Heart right ventricle (tissue), 16 donors: ENCODE measurements at places on chromosomes 16 and 17.

DNA sequence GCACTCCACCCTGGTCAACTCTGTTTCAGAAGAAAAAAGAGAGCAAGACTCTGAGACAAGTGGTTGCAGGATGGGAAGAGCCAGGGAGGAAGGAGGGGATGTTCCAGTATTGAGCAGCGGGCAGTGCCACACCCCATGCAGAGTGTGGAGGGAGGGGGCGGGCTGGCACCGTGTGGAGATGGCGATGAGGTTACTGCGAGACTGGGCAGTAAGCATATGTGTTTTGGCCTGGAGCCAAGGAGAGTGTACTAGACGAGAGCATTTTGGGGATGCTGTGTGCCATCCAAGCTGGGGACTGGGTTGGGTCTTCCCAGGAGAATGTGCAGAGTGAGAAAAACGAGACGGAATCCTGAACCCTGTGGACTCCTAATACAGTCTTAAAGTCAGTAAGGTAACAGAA lies 3.4 kb downstream of the TBC1D24 start:
- H3K4me3 ChIP-seq, result no peak overlapping the region
- H3K36me3 ChIP-seq, result no peaks in the 10 kb centered on the region
- no peak overlapping the region for H3K27ac ChIP-seq
- H3K27me3 ChIP-seq, result peaks cover 4% of the 10 kb centered on the region
- peaks cover 30% of the 10 kb centered on the region for H3K4me1 ChIP-seq
- DNase-seq, result no peak

DNA sequence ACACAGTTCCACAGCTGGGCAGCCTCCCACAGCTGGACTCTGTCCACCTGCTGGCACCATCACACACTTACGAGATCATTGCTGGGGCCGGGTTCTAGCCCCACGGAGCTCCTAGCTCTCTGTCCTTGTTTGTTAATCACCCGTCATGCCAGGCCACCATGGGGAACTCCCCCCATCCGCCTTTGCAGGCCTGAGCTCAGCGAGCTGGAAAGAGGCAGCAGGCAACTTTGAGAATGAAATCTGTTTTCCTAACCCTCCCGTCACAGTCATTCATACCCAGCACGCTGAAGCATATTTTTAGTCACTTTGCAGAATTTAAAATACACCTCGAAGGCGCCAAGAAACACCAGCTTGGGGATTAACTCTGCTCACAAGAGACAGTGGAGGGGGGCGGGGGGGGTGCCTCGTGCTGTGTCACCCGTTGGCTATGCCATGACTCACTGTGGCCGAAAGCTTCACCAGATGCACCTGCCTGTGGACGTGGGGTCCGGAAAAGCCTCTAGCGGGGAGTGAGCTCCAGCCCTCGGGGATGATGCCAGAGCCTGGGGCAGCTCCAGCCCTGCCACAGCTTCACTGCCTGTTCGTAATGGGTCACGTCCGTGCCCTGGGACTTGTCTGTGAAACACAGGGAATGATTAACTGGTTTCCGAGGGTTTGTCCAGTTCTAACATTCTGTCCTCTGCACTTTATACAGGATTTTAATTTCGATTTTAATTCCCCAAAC lies 1.4 kb upstream of the SPNS2 start:
- H3K4me1 ChIP-seq, result peaks cover 35% of the 10 kb centered on the region
- no peak overlapping the region for H3K27ac ChIP-seq
- H3K36me3 ChIP-seq, result no peaks in the 10 kb centered on the region
- no peak for DNase-seq
- H3K4me3 ChIP-seq, result no peak overlapping the region

GRCh38 chr16:74739275-74739674 lies 35.3 kb downstream of the FA2H start:
- H3K4me1 ChIP-seq, result no peaks in the 10 kb centered on the region
- H3K27ac ChIP-seq, result no peak overlapping the region

DNA sequence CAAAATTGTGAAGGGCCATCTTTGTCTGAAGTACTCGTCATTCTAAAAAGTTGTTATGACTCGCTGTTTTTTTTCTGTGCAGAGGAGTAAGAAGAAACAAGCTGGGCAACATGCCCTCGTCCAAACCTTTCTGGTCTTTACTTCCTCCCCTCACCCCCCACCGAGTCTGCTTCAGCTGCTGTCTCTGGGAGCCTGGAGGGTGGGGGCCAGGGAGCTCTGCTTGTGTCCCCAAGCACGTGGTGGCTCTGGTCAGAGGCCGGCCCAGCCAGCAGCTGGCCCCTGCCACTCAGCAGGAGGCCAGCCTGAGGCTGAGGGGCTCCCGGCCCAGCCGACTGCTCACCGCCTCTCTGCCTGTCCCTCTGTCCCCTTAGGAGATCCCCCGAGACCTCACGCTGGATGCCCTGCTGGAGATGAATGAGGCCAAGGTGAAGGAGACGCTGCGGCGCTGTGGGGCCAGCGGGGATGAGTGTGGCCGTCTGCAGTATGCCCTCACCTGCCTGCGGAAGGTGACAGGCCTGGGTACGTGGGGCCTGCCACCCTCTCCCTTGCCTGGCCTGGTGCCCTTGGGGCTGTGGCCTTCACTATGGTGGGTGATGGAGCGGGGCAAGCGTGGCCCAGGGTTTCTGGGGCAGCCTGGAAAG lies 53.7 kb upstream of the LGALS9 start:
- no peaks in the 10 kb centered on the region for H3K27me3 ChIP-seq
- H3K36me3 ChIP-seq, result no peaks in the 10 kb centered on the region
- no peaks in the 10 kb centered on the region for H3K4me1 ChIP-seq
- no peak overlapping the region for H3K4me3 ChIP-seq

GRCh38 chr16:62709794-62710193 lies 673.6 kb upstream of the CDH8 start:
- H3K4me3 ChIP-seq, result no peak overlapping the region
- H3K4me1 ChIP-seq, result no peaks in the 10 kb centered on the region
- H3K27ac ChIP-seq, result no peak overlapping the region
- no peaks in the 10 kb centered on the region for H3K27me3 ChIP-seq
- DNase-seq, result no peak
- H3K36me3 ChIP-seq, result no peaks in the 10 kb centered on the region

GRCh38 chr16:49461517-49461951 lies 87.9 kb downstream of the C16orf78 start:
- H3K4me3 ChIP-seq, result no peak overlapping the region
- DNase-seq, result no peak
- H3K27me3 ChIP-seq, result peaks cover 28% of the 10 kb centered on the region
- H3K36me3 ChIP-seq, result no peaks in the 10 kb centered on the region
- H3K4me1 ChIP-seq, result no peaks in the 10 kb centered on the region
- H3K27ac ChIP-seq, result no peak overlapping the region

GRCh38 chr16:73354434-73354833 lies 306.5 kb upstream of the ZFHX3 start:
- H3K4me1 ChIP-seq, result no peaks in the 10 kb centered on the region
- no peaks in the 10 kb centered on the region for H3K27me3 ChIP-seq
- H3K36me3 ChIP-seq, result no peaks in the 10 kb centered on the region
- no peak for DNase-seq
- no peak overlapping the region for H3K27ac ChIP-seq

DNA sequence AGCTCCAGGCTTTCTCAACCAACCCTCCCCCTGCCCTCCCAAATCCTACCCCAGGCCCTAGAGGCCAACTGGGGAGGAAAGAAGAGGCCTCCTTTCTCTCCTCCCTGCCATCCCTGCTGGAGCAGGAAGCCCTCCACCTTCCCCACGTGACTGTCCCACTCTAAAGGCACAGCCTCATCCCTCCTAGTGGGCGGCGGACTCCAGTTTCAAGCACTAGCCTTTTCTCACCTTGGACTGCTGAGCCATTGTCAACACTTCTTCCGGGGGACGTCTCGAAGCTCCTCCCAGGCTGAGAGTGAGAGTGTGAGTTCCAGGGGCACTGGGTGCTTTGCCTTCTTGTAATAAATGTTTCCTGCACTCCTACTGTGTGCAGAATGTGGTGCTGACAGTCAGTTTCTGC lies 21.4 kb upstream of the IRX6 start:
- H3K27me3 ChIP-seq, result no peaks in the 10 kb centered on the region
- no peak overlapping the region for H3K4me3 ChIP-seq
- no peak overlapping the region for H3K27ac ChIP-seq
- H3K36me3 ChIP-seq, result no peaks in the 10 kb centered on the region

DNA sequence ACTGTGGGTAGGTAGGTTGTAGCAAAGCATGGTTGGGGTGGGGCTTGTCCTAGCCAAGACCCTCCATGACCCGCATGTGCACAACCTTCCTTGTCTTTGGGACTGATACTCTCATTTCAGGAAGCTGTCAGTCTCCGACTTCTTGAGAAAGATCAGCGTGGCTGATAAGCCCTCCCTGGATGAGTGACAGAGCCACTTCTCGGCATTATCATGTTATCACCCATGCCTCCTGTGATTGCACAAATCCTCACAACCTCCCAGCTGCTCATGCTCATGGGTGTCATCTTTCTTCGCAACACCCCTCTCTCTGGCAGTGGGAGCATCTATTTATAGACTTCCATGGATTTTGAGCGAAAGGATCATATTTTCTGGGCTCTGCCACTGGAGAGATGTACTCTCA lies 314.2 kb downstream of the FOXL1 start:
- no peaks in the 10 kb centered on the region for H3K4me1 ChIP-seq
- H3K27ac ChIP-seq, result no peak overlapping the region
